ENCODE measurements at places on chromosomes 2 and 18. TPM values are rescaled to one million over a fixed set of nuclear protein-coding genes. Genes with fewer than 3 reads are reported as not detected.

The ANKRD36 gene
- 15.4 TPM for total RNA-seq

The CNRIP1 gene
- total RNA-seq: 17.5 TPM

The SLC11A1 gene
- total RNA-seq: 0.36 TPM

The COBLL1 gene
- total RNA-seq: 16.2 TPM

The MYO7B gene
- total RNA-seq: 3.7 TPM

The OBSL1 gene
- total RNA-seq: 67.8 TPM

The NPAS2 gene
- 0.03 TPM for total RNA-seq
